ENCODE measurements at places on chromosomes 12 and 14.

DNA sequence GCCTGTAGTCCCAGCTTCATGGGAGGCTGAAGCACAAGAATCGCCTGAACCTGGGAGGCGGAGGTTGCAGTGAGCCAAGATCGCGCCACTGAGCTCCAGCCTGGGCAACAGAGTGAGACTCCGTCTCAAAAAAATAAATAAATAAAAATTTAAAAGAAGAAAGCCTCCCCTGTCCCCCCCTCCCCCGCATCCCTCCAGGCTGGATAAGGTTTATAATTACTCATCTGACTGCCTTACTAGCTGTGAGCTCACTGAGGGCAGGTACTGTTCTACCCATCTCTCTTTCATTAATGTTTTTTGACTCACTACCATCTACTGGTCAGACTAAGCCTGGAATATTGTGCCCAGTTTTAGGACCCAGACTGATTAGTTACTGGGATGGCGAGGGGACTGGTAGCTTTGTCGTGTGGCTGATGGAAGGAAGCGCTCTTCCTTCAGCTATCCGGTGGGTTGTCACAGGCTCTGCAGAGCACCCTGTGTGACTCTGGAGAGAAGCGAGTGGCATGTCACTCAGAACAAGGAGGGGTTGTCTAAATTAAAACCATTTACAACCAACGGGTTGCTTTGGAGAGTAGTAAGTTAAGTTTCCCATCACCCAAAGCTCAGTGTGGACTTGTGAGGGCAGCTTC, 16.9 kb downstream of the EVL start:
- no peak for DNase-seq

- DNase-seq = no peak
These were observed 14.6 kb upstream of the DDHD1 start for GRCh38 chr14:53167602-53168328.

DNA sequence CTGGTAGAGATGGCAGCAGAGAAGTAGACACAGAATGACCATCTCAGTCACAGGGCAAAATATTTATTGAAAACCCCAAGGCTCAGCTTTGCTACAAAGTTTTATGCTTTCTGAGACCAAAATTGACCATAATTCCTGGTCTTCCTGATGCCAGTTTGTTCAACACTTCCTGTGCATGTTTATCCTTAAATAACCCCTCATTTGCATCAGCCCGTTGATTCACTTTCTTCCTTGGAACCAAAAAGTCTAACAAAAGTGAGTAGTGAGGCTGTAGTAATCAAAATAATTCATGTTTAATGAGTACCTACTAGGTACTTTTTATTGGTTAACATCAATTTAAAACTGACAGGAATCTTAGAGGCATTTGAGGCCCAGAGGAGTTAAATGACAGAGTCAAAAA, 51.7 kb downstream of the TRHDE start:
- DNase-seq = no peak

GRCh38 chr14:39015360-39015961, 87.6 kb downstream of the SEC23A start:
- no peak for DNase-seq

DNA sequence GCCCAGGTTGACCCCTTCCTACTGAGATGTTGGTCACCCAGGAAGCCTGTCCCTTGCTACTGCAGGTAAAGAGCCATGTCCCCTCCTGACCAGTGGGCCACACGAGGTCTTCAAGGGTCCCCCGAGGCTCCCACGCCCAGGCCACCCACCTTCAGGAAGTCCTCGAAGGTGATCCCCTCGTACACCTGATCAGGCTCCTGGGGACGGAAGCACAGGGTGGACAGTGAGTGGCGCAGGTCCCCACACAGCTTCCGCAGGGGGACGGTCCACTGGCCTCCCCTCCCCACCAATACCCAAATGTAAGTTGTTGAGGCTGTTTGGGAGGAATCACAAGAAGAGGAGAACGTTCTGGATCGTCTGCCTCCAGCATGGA, 57.4 kb downstream of the TESC start:
- DNase-seq = no peak

GRCh38 chr12:119679490-119679889, 11.6 kb downstream of the PRKAB1 start:
- no peak for DNase-seq

- no peak for DNase-seq
These were observed 44.2 kb upstream of the FOXN3 start for GRCh38 chr14:89461256-89461655.

DNA sequence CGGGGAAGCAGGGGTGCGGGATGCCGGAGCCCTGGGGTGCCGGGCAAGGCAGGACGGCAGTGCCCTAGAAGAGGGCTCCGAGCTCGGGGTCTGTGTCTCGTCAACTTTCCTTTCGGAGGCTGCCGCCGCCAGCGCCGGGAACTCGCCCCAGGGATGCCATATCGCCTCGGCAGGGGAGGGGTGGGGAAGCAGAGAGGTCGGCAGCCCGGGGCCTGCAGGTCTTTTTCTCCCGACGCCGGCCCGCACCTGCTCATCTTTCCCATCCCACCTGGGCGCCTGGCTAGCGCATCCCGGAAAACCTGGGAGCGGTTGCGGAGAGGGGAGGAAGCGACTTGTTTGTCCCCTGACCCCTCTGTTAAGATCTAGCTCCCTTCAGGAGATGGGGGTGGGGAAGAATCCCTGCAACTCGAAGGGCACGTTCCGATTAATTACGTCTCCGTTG, 547 bp downstream of the CNTN1 start:
- no peak for DNase-seq
